Brain (organoid and tissue), 16 donors: ENCODE measurements at places on chromosomes 12 and 14.

- DNase-seq = no peak
These were observed 367.3 kb downstream of the BCL11B start for GRCh38 chr14:98904677-98905076.

- no peak for DNase-seq
These were observed 3.0 kb upstream of the HOXC10 start for GRCh38 chr12:53981634-53982565.

- peak; percentile 82 for DNase-seq
These were observed 192.4 kb upstream of the SLC16A7 start for GRCh38 chr12:59403259-59403932.

DNA sequence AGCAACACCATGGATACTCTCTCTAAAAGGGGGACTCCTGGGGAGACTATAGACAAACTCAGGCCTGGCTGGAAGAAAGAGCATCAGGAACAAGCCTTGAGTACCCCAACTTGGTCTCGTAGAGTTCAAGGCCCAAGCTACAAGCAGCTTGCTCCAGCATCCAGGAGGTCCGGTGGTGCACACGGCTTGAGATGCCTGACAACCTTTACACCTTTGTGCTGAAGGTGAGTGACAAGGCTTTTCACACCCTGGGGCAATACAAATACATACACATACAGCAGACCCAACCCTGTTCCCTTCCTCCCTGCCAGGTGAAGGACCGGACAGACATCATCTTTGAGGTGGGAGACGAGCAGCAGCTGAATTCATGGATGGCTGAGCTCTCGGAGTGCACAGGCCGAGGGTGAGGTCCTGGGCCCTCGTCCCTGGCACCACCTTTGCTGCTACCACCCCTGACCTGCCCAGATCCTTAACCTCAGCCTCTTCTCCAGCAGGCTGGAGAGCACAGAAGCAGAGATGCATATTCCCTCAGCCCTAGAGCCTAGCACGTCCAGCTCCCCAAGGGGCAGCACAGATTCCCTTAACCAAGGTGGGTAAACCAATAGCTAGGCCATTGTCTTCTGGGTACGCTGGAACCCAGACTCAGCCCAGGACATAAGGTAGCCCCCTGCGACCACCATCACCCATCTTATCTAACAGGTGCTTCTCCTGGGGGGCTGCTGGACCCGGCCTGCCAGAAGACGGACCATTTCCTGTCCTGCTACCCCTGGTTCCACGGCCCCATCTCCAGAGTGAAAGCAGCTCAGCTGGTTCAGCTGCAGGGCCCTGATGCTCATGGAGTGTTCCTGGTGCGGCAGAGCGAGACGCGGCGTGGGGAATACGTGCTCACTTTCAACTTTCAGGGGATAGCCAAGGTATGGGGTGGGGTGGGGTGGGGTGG, 41.2 kb downstream of the SH2B3 start:
- DNase-seq = no peak

GRCh38 chr12:120066341-120066740, 50.2 kb downstream of the RAB35 start:
- DNase-seq = no peak

DNA sequence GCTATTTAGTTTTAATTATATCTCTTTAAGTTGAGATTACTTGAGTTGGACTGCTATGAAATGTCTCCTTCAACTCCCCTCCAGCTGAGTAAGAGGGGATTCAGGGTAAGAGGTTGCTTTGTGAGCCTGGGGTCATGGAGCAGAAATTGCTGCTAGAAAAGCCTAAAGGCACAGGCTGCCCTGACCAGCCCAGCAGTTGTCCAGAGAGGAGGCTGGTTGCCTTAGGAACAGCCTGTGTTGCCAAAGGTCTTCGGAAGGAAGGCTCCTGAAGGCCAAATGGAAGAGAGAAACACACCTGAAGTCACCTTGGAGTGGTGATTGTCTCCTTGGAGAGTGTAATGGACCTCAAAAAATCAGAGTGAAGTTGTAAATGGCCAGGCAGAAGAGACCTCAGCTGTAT, 235.5 kb upstream of the PDE3A start:
- no peak for DNase-seq

- DNase-seq = no peak
These were observed 140.0 kb downstream of the ASCL1 start for GRCh38 chr12:103097496-103097895.

GRCh38 chr12:123058980-123059379, 78.5 kb downstream of the ARL6IP4 start:
- DNase-seq = no peak
